GM12878 (cell line): ENCODE measurements at places on chromosomes 6 and 20.
A peak's percentile ranks its signal among the peaks of the same experiment; 100 is the strongest.

DNA sequence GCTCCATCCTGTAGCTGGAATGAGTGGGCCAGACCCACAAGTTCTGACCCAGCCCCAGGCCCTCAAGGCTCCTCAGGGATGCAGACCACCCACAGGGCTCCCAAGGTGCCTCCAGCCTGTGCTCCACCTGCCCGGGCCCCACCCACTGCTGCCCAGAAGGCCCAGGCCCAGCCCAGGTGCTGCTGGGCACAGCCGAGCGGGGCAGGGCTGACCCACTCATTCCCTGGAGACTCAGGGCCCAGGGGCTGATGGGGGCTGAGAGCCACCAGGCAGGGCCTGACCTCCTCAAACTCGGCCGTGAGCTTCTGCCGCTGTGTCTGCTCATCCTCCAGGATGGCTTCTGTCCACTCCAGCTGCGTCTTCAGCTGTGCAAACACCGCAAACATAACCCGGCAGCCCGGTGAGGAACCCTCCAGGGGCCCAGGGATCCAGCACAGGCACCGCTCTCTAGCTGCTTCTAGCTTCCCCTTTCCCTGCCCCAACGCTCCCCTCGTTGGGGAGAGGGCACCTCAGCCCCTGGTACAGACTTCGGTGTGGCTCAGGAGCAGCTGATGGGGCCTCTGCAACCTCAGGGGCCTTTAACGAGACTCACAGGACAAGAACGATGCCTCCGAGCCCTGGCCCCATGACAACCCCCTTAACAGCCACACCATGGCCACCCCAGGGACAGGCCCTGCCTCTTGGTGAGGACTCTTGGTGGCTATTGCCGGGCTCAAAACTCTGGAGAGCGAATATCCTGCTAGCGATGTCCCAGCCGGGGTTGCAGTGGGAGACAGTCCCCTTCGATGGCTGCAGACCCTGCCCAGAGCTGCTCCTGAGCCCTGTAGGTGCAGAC, 46.0 kb downstream of the DSTN start:
- no peak for DNase-seq
- H3K4me1 ChIP-seq, result no peaks in the 10 kb centered on the region
- no peak overlapping the region for H3K4me3 ChIP-seq
- H3K36me3 ChIP-seq, result peaks cover 10% of the 10 kb centered on the region; the same call in 1 of the 2 replicates

DNA sequence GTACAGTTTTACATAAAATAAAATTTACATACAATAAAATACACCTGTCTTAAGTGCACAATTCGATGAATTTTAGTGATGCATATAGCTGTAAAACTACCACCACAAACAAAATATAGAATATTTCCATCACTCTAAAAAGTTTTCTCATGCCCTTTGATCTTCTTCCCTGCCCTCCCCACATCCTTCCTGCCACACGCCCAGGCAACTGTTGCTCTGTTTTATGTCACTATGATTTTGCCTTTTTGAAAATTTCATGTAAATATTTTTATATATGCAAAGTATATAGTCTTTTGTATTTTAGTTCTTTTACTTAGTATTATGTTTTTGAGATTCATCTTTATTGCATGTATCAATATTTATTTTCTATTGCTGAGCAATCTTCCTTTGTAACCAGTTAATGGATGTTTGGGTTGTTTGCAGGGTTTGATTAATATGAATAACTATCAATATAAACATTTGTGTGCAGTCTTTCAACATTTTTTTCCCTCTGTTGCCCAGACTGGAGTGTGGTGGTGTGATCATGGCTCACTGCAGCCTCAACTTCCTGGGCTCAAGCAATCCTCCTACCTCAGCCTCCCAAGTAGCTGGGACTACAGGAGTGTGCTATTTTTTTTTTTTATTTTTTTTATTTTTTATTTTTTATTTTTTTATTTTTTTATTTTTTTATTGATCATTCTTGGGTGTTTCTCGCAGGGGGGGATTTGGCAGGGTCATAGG, 23.8 kb upstream of the SAMHD1 start:
- no peaks in the 10 kb centered on the region for H3K36me3 ChIP-seq
- DNase-seq, result no peak
- no peak overlapping the region for H3K4me3 ChIP-seq
- no peaks in the 10 kb centered on the region for H3K27me3 ChIP-seq
- H3K27ac ChIP-seq, result no peak overlapping the region

DNA sequence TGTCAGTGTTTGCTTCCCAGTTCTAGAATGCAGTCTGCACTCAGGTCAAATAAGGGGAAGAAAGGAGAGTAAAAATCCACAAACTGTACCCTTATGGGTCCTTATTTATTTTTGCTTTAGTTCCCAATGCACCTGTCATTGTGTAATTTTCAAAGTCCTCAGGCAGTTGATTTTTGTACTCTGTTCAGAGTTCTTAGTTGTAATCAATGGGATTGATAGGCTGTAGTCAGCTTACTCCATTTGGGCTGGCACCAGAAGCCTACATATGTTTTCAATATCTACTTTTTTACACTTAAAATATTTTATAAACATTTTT, 18.6 kb downstream of the AIG1 start:
- no peaks in the 10 kb centered on the region for H3K36me3 ChIP-seq
- H3K27me3 ChIP-seq, result no peaks in the 10 kb centered on the region
- DNase-seq, result no peak
- H3K4me3 ChIP-seq, result no peak overlapping the region

- no peaks in the 10 kb centered on the region for H3K27me3 ChIP-seq
- no peak overlapping the region for H3K27ac ChIP-seq
- peaks cover 14% of the 10 kb centered on the region for H3K36me3 ChIP-seq
- peaks cover 5% of the 10 kb centered on the region; the same call in 1 of the 2 replicates for H3K4me1 ChIP-seq
Observed at GRCh38 chr20:44993343-44993742, 27.0 kb downstream of the STK4 start.

GRCh38 chr6:40947876-40948526, 91.0 kb downstream of the UNC5CL start:
- no peak for DNase-seq
- no peak overlapping the region for H3K27ac ChIP-seq
- no peaks in the 10 kb centered on the region for H3K36me3 ChIP-seq
- H3K27me3 ChIP-seq, result no peaks in the 10 kb centered on the region; the same call in 1 of the 2 replicates
- no peak overlapping the region for H3K4me3 ChIP-seq
- H3K4me1 ChIP-seq, result no peaks in the 10 kb centered on the region

GRCh38 chr20:9699181-9699580, 139.7 kb downstream of the PAK5 start:
- DNase-seq, result no peak
- no peaks in the 10 kb centered on the region for H3K36me3 ChIP-seq
- no peak overlapping the region for H3K27ac ChIP-seq
- H3K4me1 ChIP-seq, result no peaks in the 10 kb centered on the region

GRCh38 chr20:36028106-36028808, 59.9 kb downstream of the CNBD2 start:
- DNase-seq, result no peak
- H3K27ac ChIP-seq, result no peak overlapping the region
- no peak overlapping the region for H3K4me3 ChIP-seq

GRCh38 chr20:1345756-1346093, 16.8 kb upstream of the SDCBP2 start:
- H3K4me3 ChIP-seq, result no peak overlapping the region
- no peaks in the 10 kb centered on the region for H3K36me3 ChIP-seq
- no peak for DNase-seq
- H3K27me3 ChIP-seq, result no peaks in the 10 kb centered on the region

GRCh38 chr20:55782224-55782911, 223.0 kb downstream of the CBLN4 start:
- no peaks in the 10 kb centered on the region for H3K4me1 ChIP-seq
- no peak overlapping the region for H3K4me3 ChIP-seq
- DNase-seq, result no peak
- no peak overlapping the region for H3K27ac ChIP-seq
- H3K27me3 ChIP-seq, result no peaks in the 10 kb centered on the region

DNA sequence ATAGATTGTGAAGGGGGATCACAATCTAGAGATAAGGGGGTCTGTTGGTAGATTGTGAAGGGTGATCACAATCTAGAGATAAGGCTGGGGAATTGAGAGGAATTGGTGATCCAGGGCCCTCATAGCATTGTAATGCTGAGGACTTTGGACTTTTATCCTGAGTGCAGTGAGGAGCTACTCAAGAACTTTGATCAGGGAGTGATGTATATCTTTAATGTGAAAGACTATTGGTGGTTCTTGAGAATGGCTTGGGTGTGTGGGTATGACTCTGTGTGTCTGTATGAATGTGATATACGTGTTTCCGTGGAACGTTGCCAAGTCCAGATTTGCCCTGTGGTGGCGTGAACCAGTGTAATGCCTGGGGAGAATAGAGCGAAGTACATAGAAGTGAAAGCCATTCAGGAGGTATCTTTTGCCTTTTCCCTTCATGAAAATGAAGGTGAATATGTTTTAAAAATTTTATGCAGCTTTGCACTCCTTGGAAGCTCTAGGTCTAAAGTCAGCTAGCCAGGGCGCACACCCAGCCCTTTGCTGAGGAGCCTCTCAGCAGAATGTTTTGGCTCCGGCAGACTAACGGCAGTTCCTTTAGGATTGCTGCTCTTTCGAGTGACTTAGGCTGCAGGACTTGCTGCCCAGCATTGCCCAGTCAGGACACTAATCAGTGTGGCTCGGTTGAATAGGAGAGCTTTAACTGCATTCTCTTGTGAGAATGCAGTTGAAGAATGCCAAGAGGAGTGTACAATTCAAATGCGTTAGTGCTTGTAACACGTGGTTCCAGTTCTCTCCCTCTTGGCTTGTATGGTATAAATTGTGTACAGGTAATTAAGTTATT, 3.5 kb downstream of the ZFAND3 start:
- no peaks in the 10 kb centered on the region for H3K27me3 ChIP-seq
- DNase-seq, result no peak
- H3K36me3 ChIP-seq, result no peaks in the 10 kb centered on the region
- peak overlapping the region; percentile 88 for H3K4me3 ChIP-seq
- peaks cover under 1% of the 10 kb centered on the region for H3K4me1 ChIP-seq

DNA sequence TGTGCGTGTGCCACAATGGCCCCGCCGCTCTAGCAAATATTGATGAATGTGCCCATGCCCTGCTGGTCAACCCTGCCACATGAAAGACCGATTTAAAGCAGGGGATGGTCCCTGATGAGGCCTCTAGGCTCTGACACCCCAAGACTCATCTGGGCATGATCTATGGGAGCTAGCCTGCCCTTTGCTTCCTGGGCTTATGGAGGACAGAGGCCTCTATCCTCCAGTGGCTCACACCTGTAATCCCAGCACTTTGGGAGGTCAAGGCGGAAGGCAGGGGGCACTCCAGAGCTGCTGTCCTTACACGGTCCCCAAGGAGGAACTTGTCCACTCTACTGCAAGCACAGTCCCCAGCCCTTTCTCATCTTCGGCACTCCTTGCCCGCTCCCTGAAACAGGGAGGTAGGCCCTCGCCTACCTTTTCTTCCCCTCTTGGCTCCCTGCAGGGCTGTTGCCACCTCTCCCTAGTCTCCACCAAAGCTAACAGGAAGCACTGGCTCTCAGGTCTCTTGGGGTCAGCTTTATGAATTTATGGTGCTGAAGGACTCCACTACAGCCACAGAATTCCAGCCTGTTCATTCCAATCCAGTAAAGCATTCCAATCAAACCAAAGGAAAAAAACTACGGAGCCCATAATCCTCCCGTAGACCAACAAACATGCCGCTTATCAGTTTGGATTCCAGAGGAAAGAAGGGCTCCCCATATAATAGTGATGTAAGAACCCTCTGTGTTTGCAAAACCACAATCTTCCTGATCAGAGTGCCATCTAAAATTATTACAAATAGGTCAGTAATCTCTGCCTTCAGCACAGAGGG, 48.7 kb upstream of the FOXQ1 start:
- H3K36me3 ChIP-seq, result no peaks in the 10 kb centered on the region
- H3K4me1 ChIP-seq, result no peaks in the 10 kb centered on the region
- H3K4me3 ChIP-seq, result no peak overlapping the region
- peaks cover 4% of the 10 kb centered on the region for H3K27me3 ChIP-seq
- DNase-seq, result no peak

- no peaks in the 10 kb centered on the region for H3K4me1 ChIP-seq
- H3K27ac ChIP-seq, result no peak overlapping the region
- H3K27me3 ChIP-seq, result no peaks in the 10 kb centered on the region
Observed at GRCh38 chr6:97460394-97461080, 177.5 kb upstream of the MMS22L start.

DNA sequence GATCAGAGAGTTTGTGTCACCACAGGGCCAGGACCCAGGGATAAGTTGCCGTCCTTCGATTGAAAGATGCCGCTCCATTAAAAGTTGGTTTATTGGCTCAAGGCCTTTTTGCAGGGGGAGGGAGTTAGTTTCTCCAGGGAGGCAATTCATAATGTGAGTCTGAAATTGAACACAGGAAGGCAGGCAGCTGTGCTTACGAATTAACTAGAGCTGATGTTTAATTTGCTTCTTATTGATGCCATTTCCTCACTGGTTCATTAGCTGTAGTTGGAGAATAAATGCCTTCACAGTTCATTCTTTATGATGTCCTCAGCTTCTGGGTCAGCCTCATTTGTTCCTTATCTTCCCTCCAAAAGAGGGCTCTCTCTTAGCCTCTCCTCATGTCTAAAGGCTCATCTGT, 113.2 kb upstream of the PTPRT start:
- H3K36me3 ChIP-seq, result no peaks in the 10 kb centered on the region
- no peaks in the 10 kb centered on the region; the same call in 1 of the 2 replicates for H3K27me3 ChIP-seq
- no peaks in the 10 kb centered on the region for H3K4me1 ChIP-seq
- no peak for DNase-seq
- no peak overlapping the region for H3K4me3 ChIP-seq
- no peak overlapping the region for H3K27ac ChIP-seq

- no peak overlapping the region for H3K4me3 ChIP-seq
- H3K36me3 ChIP-seq, result no peaks in the 10 kb centered on the region
- no peak for DNase-seq
- H3K4me1 ChIP-seq, result no peaks in the 10 kb centered on the region
- no peak overlapping the region for H3K27ac ChIP-seq
Observed at GRCh38 chr6:112563368-112563767, 216.2 kb downstream of the RFPL4B start.

- H3K27me3 ChIP-seq, result no peaks in the 10 kb centered on the region
- H3K4me1 ChIP-seq, result no peaks in the 10 kb centered on the region
- DNase-seq, result no peak
- H3K36me3 ChIP-seq, result no peaks in the 10 kb centered on the region
Observed at GRCh38 chr6:117591405-117591804, 10.9 kb downstream of the GOPC start.

GRCh38 chr6:155129744-155130143, 134.1 kb upstream of the CLDN20 start:
- H3K36me3 ChIP-seq, result no peaks in the 10 kb centered on the region
- no peak overlapping the region for H3K4me3 ChIP-seq
- no peak overlapping the region for H3K27ac ChIP-seq

DNA sequence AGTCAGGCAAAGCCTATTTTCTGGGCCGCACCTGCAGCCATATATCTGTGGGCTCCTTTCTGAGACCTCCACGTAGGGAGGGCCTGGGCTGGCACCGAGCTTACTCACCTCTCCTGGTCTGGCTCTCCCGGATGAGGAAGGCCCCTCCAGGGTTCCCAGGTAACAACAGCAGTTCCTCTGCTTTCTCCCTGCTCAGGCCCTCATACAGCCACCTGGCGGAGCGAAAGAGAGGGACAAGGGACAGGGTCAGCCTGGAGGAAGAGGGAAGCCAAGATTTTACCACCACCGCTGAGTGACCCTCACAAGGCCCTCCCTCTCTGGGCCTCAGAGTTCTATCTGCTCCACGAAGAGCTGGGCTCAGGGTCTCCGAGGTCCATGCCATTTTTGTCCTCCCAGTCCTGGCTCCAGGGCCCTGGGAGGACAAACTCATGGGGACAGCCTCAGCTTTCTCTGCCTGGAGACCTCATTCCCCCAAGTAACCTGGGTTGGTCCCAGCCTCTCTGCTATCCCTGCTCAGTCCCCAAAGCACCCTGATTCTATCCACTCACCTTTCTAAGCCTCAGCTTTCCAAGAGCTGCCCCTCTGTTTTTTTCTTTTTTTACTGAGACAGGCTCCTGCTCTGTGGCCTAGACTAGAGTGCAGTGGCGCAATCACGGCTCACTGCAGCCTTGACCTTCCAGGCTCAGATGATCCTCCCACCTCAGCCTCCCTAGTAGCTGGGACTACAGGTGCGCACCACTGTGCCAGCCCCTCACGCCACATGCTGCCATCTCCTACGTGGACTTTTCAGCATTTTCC, 13.3 kb downstream of the SLA2 start:
- H3K4me1 ChIP-seq, result peaks cover 12% of the 10 kb centered on the region
- H3K4me3 ChIP-seq, result no peak overlapping the region
- H3K27me3 ChIP-seq, result no peaks in the 10 kb centered on the region
- H3K27ac ChIP-seq, result no peak overlapping the region
